ENCODE measurements at places on chromosomes 12 and 14. TPM values are rescaled to one million over a fixed set of nuclear protein-coding genes. Genes with fewer than 3 reads are reported as not detected.

AKAP6 gene
- 0.48 TPM for polyA plus RNA-seq

- DNase-seq = peak; percentile 63
Observed at GRCh38 chr12:57616383-57617101, 5.3 kb downstream of the ARHGEF25 start.

FOXG1 gene
- not detected for polyA plus RNA-seq

GRCh38 chr12:92275443-92276154, 130.0 kb upstream of the BTG1 start:
- DNase-seq = no peak

DNA sequence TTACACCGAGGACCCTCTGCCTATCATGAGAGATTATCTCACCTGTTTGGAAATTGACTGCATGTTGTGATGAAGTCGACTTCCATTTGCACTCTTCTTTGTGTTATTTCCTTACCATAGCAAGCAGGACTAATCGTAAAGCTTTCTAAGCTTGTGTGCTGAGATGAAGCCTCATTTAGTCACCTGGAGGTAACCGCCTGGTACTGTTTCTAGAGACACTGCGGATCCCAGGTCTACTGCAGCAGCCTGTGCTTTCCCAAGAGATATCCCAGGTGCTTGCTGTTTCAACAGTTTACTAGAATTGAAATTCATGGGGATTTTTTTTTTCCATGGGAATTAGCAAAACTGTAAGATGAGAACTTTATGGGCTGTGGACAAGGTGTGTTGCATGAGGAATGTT, 131.8 kb downstream of the PTPRR start:
- no peak for DNase-seq

- DNase-seq = peak; percentile 78
Observed at GRCh38 chr14:23153851-23154796, 29.3 kb downstream of the SLC7A8 start.

GRCh38 chr12:97471194-97471593, 8.6 kb downstream of the RMST start:
- DNase-seq = no peak

KCNK13 gene
- polyA plus RNA-seq = not detected

GRCh38 chr14:96160076-96160912, 44.3 kb upstream of the BDKRB2 start:
- DNase-seq = no peak

ADAM20 gene
- polyA plus RNA-seq = not detected

GALNT6 gene
- 4.1 TPM for polyA plus RNA-seq

- DNase-seq = peak; percentile 74
Observed at GRCh38 chr12:107415071-107415470, 270.5 kb upstream of the PWP1 start.

DNA sequence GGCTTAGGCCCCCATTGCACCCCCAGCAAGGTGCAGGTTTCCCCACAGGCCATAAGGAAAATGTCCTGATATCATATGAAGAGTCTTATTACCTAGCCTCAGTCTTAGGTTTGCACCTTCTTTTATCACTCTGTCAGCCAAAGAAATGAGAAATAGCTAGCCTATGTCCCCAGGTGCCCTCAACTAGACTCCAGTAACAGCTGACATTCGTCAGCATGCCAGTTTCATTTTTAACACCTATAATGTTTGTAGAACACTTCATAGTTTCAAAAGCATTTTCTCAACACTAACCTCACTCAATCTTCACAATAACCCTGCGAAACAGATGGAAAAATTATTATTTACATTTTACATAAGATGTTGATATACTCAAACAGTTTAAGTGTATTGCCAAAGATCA, 24.0 kb upstream of the OR10P1 start:
- no peak for DNase-seq

- no peak for DNase-seq
Observed at GRCh38 chr14:99175331-99176155, 96.5 kb downstream of the BCL11B start.

- no peak for DNase-seq
Observed at GRCh38 chr12:25186038-25186787, 8.7 kb downstream of the DNAI7 start.

SLC22A17 gene
- 1.7 TPM for polyA plus RNA-seq

LPAR5 gene
- polyA plus RNA-seq = 0.12 TPM

DTX1 gene
- 0.01 TPM for polyA plus RNA-seq

GRCh38 chr12:57235017-57235727, 5.7 kb downstream of the SHMT2 start:
- DNase-seq = no peak

ACOT2 gene
- 15.0 TPM for polyA plus RNA-seq

GRCh38 chr12:114406984-114407841, 1.3 kb upstream of the TBX5 start:
- no peak for DNase-seq

DNA sequence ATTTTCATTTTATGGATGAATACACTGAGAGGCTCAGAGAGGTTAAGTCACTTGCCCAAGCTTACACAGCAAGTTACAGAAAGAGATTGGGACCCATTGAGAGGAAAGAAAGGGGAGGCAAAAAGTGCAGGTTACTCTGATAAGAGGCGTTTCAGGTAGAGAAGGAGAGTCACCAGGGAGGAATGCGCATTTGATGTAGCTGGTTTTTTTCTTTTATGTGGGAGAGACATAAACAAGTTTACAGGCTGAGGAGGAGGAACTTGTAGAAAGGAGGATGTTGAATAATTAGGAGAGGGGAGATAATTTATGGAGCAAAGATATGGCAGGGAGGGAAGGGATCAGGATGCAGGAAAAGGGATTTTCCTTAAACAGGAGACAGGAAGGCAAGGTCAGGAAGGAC, 297.0 kb downstream of the PCNX1 start:
- peak; percentile 12 for DNase-seq

HOXC5 gene
- polyA plus RNA-seq = 0.80 TPM

GRCh38 chr12:107099917-107100316, 6.6 kb upstream of the CRY1 start:
- no peak for DNase-seq

DNA sequence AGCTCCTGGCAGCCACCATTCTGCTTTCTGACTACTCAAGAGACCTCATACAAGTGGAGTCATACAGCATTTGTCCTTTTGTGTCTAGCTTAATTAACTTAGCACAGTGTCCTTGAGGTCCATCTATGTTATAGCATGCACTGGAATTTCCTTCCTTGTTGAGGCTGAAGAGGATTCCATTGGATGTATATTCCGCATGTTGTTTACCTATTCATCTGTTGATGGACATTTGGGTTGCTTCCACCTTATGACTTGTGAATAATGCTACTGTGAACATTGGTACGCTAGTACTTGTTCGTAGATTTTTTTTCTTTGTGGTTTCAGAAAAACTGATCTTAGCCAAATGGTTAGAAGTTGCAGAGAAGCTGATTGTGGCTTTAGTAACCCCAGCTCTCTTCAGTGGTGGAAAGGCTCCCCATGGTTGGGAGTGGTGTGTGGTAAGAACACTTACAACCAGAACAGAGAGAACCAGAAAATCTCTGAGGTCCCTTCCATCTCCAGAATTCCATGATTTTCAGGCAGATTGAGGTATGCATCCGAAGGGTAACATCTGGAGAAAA, 118.4 kb downstream of the SAMD4A start:
- no peak for DNase-seq

GRCh38 chr12:69534389-69534822, 50.9 kb upstream of the CCT2 start:
- DNase-seq = peak; percentile 98

RIPK3 gene
- polyA plus RNA-seq = 0.06 TPM

GRCh38 chr12:61863811-61864210, 396.4 kb upstream of the USP15 start:
- DNase-seq = no peak

- DNase-seq = no peak
Observed at GRCh38 chr12:38875586-38876228, 29.7 kb downstream of the CPNE8 start.

DNA sequence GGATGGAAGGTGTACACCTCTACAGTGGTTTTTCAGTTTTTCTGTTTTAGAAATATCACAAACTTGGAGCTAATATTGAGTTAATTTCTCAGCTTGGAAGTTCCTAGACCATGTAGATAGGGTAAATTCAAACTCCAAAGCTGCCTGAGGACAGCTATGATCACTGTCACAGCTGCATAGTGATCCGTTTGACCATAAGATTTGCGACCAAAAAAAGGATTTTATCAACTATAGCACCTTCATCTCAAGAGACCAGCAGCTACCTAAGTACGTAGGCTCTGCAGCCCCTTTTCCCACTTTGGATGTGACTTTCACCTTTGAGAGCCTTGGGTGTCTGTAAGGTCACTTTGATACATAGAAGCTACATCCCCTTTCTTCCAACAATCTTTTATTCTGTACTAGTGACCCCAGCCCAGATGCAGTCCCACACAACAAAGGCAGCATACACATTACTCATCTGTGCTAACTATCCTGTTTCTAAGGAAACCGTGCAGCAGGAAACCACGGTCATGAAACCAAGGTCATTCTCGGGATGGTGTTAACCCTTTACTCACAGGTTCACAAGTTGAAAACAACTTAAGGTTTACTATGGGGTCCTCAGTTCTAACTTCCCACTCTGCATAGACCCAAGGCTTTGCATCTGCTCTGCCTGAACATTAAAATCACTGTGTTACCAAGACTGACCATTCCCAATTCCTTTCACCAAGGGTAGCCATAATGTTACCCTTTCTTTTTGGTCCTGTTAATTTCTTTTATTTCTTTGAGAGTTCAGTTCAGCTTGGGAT, 75.4 kb downstream of the IFT81 start:
- peak; percentile 5 for DNase-seq

- DNase-seq = no peak
Observed at GRCh38 chr12:2125651-2126522, 73.1 kb downstream of the CACNA1C start.
